BJ (cell line): ENCODE measurements at places on chromosomes 6 and 20.

DNA sequence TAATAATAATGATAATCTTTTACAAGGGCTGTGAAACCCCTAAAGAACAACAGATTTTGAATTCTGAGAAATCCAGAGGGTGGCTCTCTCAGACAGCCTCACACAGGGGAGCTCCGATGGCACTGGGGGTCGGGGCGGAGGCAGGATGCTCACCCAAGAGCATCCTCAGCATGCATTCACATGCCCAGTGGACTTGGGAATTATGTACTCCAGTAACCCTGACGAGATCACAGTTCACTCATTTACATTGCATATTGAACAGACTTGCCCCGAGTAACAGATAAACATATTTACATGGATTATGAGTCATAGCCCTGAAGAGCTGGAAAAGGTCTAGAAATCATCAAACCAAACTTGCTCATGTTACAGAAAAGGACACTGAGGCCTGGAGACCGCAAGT is 482.7 kb upstream of the JARID2 start:
- peak; percentile 15 for DNase-seq

GRCh38 chr6:129212081-129212480 is 329.1 kb downstream of the LAMA2 start:
- peak; percentile 91 for DNase-seq

DNA sequence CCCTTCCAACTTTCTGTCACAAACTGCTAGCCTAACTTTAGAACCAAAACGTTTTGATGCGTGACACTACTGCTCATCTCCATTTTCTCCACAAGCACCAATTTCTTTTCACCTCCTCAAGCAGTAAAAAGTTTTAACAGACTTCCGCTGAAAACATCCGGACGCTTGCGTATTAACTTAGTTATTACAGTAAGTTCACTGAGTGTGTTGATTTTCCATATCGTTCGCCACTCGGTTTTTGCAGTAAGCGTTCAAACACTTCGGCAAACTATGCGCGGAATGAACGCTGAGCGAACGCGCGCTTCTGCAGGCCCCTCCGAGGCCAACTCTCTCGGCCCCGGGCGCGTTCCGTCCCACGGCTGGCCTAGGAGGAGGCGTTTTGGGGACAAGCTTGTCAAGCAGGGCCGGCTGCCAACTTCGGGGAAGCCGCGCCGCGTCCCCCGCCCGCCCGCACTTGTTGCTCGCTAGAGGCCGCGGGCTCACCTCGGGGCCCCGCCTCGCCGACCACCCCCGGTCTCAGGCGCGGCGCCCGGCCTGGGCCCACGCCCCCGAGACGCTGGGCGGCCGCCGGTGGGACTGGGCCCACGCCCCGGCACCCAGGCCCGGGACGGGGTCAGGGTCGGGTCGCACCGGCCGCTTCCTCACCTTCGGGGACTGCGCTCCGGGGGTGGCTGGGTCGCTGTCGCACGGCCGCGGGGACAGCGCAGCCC is 945 bp downstream of the PHF10 start:
- DNase-seq, result no peak

DNA sequence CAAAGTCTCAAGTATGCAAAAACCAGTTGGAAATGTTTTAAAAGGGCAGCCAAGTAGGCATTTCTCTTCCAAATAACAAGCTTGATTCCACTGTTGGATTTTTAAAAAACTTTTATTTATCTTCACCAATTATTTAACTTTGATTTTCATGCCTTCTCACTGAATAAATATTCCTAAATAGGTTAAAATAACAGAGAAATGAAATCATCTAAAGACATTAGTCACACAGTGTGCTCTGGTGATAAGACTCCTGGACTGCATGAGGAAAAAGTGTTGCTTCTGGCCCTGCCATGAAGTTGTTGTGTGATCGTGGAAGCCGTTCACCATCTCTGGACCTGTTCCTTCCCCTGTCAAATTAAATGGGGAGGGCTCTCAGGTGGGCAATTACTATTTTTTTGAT is 33.8 kb upstream of the IGF2R start:
- DNase-seq, result no peak

DNA sequence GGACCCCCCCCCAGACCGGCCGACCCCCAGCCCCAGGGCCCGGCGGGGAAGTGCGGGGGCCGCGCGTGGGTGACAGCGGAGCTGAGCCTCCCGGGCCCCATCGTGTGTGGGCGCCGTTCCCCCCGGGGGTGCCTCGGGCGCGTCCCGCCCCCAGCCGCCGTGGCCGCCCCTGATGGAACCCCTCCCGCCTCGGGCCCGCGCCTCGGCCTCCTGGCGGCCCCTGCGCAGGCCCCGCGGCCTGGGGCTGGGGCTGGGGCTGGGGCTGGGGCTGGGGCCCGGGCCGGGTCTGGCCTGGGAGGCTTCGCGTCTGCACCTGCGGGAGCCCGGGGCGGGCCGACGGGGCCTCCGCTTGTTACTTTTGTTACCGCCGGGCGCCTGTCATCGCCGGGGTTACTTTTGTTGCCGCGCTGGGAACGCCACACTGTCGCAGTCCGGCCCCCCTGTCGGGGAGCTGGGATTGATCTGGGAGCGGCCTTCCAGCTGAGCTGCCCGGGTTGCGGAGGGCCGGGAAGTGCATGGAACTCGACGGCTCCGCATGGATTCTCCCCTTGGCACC is 598 bp downstream of the OGFR start:
- no peak for DNase-seq

DNA sequence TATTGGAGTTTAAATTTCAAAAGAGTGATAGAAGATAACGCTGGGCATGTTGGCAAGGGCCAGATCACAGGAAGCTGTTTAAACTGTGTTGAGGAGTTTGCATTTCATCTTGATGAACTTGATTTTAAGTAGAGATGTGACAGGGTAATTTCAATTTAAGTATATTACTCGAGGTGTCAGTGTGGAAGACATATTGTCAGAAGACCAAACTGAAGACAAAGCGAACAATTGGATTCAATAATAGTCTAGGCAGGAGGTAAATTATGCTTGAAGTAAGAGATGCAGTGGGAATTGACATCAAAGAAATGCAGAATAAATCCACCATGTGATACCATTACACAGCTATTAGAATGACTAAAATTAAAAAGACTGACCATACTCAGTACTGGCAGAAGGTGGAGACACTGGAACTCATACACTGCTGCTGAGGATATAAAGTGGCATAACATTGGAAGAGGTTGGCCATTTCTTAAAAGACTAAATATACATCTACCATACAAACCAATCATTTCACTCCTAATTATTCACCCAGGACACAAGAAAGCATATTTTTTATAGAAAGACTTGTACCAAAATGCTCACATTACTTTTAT is 240.8 kb downstream of the ARHGAP18 start:
- no peak for DNase-seq

DNA sequence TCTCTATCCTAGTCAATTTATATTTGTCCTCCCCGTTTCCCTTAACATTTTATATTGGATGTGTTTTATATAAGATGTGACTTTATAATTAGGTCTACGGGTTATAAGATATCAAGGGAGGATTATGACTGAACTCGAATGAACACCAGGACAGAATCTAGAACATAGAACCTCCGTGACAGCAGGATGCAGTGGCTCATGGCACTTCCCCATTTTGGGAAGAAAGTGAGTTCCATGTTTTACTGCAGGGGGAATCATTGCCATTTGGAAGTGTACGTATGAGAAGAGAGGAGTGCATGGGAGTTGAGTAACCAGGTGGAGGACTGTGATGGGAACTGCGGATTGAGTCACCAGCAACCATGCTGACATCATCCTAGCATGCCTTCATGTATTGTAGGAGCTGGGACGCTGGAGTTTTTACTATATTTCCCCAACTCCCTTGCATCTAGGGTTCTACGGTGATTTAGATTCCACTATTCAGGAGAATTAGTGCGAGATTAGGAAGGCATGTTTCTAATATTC is 56.1 kb upstream of the FOXC1 start:
- no peak for DNase-seq

- peak; percentile 43 for DNase-seq
Measured at GRCh38 chr6:161186173-161186769, 87.6 kb downstream of the AGPAT4 start.
